ENCODE measurements at places on chromosomes 1 and 21. TPM values are rescaled to one million over a fixed set of nuclear protein-coding genes. Genes with fewer than 3 reads are reported as not detected.

GRCh38 chr21:35547946-35548774 is 499.1 kb upstream of the RUNX1 start:
- no peaks in the 10 kb centered on the region for H3K36me3 ChIP-seq
- no peak overlapping the region for H3K27ac ChIP-seq
- H3K27me3 ChIP-seq, result peaks cover 4% of the 10 kb centered on the region
- H3K4me1 ChIP-seq, result no peaks in the 10 kb centered on the region
- H3K4me3 ChIP-seq, result no peak overlapping the region
- DNase-seq, result no peak

The IGSF9 gene
- 23.4 TPM for total RNA-seq

The LMOD1 gene
- 0.20 TPM for total RNA-seq

The UTS2 gene
- total RNA-seq, result not detected

DNA sequence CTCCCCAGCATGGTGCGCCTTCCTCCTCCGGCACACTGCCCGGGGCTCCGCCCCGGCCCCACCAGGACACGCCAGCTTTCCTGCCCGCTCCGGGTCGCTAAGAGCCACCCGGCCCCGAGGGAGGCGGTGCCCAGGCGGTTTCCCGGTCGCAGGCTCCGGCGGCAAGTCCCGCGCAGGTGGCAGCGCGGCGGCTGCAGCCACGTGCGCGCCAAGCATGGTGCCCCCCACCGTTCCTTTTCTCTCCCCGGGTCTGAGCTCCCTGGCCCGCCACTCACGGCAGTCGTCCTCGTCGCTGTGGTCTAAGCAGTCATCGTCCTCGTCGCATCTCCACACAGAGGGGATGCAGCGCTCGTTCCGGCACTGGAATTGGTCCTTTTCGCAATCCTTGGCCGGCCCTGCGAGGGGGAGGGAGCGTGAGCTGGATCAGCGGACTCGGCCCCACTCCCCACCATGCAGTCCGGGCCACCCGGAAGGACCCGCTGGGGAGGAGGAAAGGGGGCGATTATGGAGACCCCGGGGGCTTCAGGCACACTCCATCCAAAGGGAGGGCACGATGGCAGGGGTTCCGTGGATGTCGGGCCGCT is 1.2 kb downstream of the LRP8 start:
- peak overlapping the region; percentile 70 for H3K27ac ChIP-seq
- peak overlapping the region; percentile 95 for H3K4me3 ChIP-seq
- H3K27me3 ChIP-seq, result peaks cover 13% of the 10 kb centered on the region
- peaks cover 23% of the 10 kb centered on the region for H3K4me1 ChIP-seq
- H3K36me3 ChIP-seq, result no peaks in the 10 kb centered on the region
- peak; percentile 50 for DNase-seq

- H3K27me3 ChIP-seq, result no peaks in the 10 kb centered on the region
- H3K27ac ChIP-seq, result peak overlapping the region; percentile 36
- DNase-seq, result no peak
- peaks cover 47% of the 10 kb centered on the region for H3K4me1 ChIP-seq
- H3K36me3 ChIP-seq, result no peaks in the 10 kb centered on the region
- peak overlapping the region; percentile 1 for H3K4me3 ChIP-seq
These were observed 12.1 kb downstream of the DYRK1A start for GRCh38 chr21:37378700-37379139.

- H3K4me3 ChIP-seq, result no peak overlapping the region
- H3K36me3 ChIP-seq, result peaks cover 4% of the 10 kb centered on the region
- no peak overlapping the region for H3K27ac ChIP-seq
- no peaks in the 10 kb centered on the region for H3K4me1 ChIP-seq
- no peak for DNase-seq
These were observed 84.8 kb downstream of the POFUT2 start for GRCh38 chr21:45202889-45203288.

GRCh38 chr1:214303141-214303930 is 22.4 kb downstream of the SMYD2 start:
- no peaks in the 10 kb centered on the region for H3K27me3 ChIP-seq
- H3K27ac ChIP-seq, result no peak overlapping the region
- no peaks in the 10 kb centered on the region for H3K36me3 ChIP-seq
- peak overlapping the region; percentile 50 for H3K4me3 ChIP-seq
- H3K4me1 ChIP-seq, result peaks cover 14% of the 10 kb centered on the region

DNA sequence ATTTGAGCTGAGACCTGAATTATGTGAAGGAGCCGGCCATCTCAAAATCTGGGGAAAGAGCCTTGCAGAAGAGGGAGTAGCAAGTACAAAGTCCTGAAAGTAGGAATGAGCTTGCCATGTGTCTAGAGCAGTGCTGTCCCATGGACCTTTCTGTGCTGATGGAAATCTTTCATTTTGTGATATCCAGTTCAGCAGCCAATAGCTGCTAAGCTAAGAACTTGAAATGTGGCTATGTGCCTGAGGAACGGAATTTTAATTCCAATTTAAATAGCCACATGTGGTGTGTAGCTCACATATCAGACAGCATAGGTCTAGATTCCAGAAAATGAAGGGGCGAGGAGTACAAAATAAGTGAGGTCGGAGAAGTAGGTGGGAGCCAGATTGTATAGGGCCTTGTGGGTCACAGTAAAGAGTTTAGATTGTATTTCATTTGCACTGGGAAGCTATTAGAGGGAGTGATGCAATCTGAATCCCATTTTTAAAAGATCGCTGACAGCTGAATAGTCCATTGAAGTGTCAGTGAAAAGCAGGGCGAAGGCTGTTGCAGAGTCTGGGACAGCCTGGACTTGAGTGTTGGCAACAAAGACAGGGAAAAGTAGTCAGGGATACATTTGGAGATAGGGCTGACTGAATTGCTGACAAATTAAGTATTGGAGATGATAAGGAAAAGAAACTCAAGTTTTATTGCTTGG is 80.3 kb downstream of the TMEM200B start:
- no peaks in the 10 kb centered on the region for H3K27me3 ChIP-seq
- no peaks in the 10 kb centered on the region for H3K4me1 ChIP-seq
- H3K27ac ChIP-seq, result no peak overlapping the region
- DNase-seq, result no peak
- H3K36me3 ChIP-seq, result no peaks in the 10 kb centered on the region

The SFT2D2 gene
- total RNA-seq, result 32.9 TPM

DNA sequence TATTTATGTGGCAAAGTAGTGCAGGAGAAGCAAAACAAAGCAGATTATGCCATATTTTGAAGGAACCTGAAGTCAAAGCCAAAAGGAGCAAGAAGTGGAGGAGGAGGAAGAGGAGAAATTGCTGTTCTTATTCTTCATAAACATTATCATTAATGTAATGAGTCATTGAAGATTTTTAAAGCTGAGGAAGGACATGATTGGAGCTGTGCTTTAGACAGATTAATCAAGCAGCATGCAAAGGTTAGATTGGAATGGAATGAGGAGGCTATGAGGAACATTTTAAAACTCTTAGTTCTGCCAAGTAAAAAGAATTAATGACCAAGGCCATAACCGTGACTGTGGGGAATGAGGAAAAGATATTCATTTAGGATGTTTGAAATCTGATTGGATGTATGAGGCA is 33.0 kb upstream of the HSD17B7 start:
- peaks cover 2% of the 10 kb centered on the region for H3K27me3 ChIP-seq
- H3K4me1 ChIP-seq, result peaks cover 6% of the 10 kb centered on the region

Data from glutamatergic neuron (in vitro differentiated cells).